CD4-positive, alpha-beta T cell (primary cell): ENCODE measurements at places on chromosomes 7 and 10.

DNA sequence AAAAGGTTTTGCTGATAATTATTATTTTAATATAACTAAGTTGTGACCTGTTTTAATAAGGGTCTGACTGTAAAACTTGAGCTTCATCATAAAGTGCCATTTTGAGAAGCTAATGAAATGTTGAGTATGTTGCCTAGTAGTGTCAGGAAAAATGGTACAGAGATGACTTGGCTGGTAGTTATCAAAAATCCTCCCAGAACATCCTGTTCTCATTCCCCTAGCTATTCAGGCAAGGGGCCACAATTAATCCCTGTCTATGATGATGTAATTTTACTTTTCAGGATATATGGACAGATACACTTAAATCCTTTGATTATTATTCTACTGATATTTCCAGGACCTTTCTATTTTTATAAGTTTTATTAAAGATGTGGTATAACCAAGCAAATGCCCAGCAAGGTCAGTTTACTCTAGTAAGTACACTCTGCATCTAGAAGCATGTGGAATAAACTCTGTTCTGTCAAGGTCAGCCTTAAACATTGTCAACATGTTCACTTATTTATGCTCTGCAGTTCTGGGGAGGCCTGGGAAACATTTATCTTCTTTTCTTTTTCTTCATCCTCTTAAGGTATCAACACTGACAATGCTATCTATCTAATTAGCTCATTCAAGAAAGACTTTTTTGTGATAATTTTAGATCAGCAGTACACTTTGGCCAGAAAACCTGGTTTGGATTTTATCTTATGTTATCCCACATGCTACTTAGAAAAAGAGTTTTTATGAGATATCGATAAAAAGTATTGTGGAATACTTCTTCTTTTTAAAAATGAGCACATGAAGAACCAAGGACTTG, 32.1 kb downstream of the BTRC start:
- no peak for DNase-seq

- DNase-seq: no peak
Measured at GRCh38 chr10:100868382-100868781, 44.4 kb upstream of the SLF2 start.

GRCh38 chr10:61286686-61287085, 166.5 kb downstream of the TMEM26 start:
- no peak for DNase-seq

DNA sequence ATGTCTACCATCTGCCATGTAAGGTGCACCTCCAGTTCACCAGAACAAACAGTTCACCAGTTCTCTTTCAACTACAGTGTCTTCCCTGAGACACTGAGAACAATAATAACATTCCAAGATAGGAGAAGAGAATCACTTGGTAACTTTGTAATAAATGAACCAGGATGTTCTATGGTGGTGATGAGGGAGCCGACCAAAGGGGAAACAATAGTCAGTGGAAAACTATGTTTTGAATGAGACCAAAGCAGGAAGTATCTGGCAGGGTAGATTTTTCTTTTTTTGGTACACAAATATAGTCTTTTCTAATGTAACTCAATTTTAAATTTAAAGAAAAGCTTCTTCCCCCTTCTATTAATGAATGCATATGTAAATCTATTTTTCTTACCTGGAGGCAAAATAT, 20.0 kb downstream of the HYAL4 start:
- no peak for DNase-seq

DNA sequence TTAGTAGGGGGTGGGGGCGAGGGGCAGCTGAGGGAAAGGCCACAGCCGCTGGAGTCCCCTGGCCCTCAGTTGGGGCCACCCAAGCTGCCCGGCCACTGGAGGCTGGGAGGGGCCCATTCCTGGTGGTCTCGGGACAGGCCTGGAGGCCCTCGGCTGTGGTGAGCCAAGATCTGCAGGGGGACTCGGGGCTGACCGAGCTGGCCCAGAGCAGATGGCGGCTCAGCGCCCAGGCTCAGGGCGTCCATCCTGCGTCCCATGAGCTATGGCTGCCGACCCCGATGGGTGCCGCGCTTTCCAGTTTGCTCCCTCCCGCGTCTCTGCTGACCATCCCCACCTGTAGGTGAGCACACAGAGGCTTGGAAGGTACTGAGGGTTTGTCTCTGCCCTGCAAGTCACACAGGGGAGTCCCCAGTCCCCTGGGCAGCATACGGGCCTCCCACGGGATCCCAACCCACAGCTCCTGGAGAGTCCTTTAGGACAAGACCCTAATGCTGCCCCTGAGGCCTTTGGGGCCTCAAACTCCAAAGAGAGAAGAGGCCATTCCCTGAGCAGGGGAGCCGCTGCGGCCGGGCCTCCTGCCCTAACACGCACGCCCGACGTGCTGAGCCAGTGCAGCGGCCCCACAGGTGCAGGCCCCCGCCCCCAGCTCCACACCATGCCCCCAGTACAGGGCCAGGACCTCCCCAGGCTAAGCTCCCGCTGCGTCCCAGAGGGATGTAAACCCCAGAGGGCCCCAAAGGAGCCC, 107.2 kb downstream of the MICALL2 start:
- DNase-seq: no peak
